ENCODE measurements at places on chromosomes 12 and 14.

GRCh38 chr14:100528962-100529560, 58.2 kb downstream of the BEGAIN start:
- DNase-seq = no peak

- peak; percentile 21 for DNase-seq
Observed at GRCh38 chr12:110742096-110742717, 484 bp downstream of the PPP1CC start.

DNA sequence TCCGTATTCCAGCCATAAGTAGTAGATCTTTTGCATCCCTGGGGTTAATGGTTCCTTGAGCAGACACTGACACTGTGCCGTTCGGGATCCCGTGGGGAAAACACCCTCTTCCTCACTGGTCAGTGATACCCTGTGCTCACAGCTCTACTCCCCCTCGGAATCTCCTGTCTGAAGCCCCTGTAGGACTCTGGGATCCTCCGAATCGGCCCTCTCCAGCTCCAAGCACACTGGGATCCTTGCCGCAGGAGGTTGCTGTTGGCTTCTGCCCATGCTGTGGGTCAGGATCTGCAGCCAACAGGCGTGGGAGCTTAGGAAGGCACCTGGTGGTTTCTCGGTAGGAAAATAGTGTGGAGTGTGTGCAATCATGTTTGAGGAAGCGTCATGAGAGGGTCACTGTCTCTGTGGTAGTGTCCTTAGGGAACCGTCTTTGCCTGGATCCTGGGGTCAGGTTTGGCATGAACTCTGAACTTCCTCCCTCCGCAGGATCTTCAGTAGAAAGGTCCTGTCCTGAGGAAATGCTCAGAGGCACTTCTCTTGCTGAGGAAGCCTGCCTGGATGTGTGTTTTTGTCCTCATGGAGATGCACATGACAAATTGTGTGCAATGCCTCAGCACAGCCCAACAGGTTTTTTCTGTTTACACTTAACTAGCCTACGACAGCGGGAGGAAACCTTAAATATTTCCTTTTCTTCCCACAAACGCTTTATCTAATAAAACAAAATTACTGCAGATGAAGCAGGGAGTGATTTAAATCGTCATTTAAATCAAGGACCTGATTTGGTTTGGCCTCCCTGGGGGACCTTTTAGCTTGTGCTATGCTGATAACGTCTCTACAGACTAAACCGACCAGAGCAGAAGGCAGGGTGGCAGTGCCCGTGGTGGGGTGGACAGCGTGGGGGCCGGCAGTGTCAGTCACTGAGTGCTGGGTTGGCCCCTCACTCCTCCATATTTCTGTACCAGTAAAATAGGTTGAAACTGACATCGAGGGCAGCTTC, 18.7 kb downstream of the FBXL14 start:
- no peak for DNase-seq

DNA sequence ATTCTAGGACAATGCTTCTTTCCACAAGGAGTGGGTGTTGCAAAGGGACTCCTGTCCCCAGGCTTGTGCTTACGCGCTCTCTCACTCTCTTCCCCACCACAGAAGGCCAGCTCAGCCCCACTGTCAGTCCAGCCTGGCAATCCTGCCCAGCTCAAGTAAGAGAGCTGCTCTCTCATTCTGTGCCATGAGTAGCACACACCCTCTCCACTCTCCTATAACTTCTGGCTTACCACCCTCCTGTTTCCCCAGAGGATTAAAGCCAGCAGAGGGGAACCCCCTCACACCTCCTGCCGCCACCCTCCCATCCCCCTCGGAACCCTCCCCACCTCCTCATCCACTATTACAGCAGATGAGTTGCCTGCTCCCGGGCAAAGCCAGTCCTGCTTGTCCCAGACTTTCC, 17.1 kb downstream of the NCKAP5L start:
- no peak for DNase-seq

- DNase-seq = no peak
Observed at GRCh38 chr14:35378425-35379233, 25.9 kb downstream of the NFKBIA start.

DNA sequence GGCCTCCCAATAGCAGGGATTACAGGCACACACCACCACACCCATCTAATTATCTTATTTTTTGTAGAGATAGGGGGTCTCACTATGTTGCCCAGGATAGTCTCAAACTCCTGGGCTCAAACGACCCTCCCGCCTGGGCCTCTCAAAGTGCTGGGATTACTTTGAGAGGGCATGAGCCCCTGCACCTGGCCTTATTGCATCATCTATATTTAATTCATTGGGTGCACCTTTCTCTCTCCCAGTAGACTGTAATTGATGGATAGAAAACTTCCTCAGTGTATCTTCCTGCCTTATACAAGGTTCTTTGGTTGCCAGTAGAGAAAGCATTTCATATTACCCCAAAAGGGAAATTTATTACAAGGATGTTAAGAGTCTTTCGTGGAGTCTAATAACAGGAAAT, 8.9 kb upstream of the MORN3 start:
- DNase-seq = no peak

DNA sequence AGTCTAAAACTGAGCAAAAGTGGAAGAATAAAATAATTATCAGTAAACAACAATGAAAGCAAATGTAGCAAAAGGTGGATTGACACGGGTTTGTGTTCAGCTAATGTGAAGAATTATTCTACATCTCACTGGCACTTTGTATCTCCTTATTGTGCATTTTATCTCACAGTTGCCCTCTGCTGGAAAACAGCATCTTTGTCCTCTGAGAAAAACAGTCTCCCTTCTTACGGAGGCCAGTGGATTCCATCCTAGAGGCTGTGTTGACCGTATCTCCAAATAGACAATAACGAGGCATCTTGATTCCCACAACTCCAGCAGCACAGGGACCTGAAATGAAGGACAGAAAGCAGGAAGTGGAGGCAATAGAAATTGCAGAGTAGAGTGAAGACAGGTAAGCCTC, 51.3 kb upstream of the PLBD1 start:
- peak; percentile 14 for DNase-seq

DNA sequence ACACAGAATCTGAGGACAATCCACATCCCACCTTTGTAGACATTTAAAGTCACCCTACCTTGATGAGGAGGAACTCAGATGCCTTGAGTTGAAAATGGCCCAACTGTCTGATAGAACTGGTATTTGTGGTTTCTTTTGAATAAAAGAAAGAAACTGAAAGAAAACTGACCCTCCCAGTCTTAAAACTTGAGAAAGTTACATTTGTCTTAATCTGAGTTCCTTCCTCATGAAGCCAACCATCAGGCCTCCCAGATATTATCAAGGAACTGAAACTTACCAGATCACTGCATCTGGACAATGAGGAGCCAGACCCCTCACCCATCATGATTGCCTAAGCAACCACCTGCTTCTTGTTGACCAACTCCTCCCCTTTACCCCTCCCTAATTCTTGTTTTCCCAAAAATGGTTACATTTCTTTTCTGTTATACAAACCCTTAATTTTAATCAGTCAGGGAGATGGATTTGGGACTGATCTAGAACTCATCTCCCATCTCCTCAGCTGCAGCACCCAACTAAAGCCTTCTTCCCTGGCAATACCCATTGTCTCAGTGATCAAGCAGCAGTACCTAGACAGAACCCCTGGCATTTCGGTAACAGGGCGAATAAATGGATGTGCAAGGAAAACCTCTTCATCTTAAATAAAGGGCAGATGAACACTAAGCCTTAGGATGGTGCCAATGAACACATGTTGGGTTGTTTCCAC, 72.0 kb upstream of the RESF1 start:
- DNase-seq = no peak

- DNase-seq = no peak
Observed at GRCh38 chr12:12823811-12824210, 10.7 kb downstream of the DDX47 start.

- DNase-seq = no peak
Observed at GRCh38 chr14:95360828-95361227, 41.1 kb upstream of the CLMN start.

DNA sequence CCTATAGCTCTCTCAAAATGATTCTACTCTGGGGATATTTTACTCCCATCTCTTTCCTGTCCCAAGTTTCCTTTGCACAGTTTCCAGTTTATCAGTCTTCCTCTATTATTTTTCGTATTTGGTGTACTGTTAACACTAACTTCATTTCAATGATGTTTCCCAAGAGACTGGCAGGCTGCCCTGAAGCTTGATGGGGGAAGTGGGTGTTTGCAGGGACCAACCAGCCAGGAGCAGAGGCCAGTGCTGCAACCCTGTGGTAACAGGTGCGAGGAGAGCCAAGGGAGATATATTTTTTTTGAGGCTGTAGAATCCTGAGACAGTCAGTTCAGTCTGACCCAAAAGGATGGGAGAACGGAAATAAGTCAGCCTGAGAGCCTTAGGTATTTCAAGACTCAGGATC, 11.8 kb upstream of the CEBPE start:
- no peak for DNase-seq

GRCh38 chr12:94621662-94622359, 28.5 kb downstream of the TMCC3 start:
- DNase-seq = no peak

GRCh38 chr12:90896164-90896563, 58.8 kb downstream of the CCER1 start:
- no peak for DNase-seq

DNA sequence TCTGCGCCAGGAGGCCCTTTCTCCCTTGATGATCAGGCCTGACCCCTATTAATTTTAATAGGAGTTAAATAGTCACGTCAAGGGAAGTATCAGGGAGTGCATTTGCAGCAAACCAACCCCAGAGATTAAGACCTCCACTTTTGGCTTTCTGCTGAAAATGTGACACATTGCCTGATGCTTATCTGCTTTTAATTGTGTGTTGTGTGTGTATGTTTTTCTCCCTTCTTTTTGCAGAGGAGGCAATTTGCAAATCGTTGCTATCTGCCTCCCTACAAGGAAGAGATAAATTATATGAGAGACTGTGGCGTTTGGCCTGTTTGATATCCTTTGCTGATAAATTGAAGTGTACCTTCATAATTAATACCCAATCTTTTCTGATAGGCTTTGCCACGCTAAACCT, 822.9 kb downstream of the VRK1 start:
- no peak for DNase-seq

DNA sequence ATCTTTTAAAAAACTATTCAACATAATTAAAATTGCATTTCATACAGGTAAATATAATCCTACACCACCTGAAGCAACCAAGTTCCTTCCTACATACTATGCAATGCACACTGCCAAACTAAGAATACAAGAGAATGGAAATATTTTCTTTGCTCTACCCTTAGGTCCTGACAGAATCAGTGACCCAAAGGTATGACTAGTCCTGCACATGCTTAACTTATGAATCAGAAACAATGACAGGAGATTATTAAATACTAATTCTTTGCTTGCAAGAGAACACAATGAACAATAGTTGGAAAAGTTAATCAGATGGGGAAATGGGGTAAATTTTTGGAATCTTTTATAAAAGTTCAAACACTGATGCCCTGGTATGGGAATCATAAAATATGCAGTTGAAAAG, 220.1 kb downstream of the SOX5 start:
- DNase-seq = no peak

DNA sequence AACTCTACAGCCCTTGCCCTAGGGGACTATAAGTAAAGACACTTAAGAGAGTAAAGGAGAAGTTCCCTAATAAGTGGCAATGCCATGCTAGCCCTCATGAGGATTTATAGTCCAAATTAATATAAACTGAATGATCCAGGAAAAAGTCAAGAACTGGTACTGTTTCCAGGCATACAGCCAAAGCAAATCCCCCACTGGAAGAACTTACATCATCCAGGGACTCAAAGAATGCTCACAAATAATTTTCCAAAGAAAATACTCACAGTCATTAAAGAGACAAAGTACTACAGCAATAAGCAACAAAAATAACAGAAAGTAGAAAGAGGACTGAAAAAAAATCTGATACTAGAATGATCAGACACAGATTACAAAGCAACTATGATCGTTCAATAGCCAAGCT, 79.7 kb upstream of the RAP1B start:
- DNase-seq = no peak

GRCh38 chr14:95292660-95293425, 26.9 kb downstream of the CLMN start:
- no peak for DNase-seq

DNA sequence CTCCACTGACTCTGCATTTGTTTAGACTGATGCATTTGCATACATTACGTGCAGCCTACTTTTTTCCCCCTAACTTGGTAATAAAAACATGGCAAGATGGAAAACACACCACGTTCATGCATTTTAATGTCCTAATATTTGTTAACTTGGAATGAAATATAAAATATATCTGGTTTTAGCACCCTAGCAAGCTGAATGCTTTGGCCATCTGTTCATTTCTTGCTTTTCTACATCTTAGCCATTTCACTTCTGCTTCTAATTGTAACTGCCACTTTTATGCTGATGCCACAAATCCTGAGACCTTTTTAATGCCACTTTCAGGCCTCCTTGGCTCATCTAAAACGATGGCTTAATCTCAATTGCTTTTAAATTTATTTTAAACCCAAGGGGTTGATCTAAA, 177.7 kb upstream of the RASSF8 start:
- DNase-seq = no peak

GRCh38 chr12:111773801-111774551, 7.2 kb downstream of the ALDH2 start:
- no peak for DNase-seq

DNA sequence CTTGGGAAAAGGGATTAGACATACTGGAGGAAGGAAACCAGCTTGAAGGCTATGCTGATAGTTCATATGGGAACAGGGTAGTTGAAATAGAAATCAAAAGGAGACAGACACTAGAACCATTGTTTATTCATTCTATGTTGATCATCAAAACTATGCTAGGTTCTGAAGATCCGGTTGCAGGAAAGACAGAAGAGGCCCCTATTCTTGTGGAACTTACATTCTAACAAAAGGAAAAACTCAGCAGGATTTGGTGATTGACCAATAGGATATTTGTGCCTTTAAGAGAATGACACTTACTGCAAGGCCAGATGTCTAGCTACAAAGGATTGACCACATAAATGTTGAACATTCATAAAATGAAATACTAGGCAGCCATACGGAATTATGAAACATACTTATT, 179.2 kb downstream of the AKAP6 start:
- DNase-seq = no peak

DNA sequence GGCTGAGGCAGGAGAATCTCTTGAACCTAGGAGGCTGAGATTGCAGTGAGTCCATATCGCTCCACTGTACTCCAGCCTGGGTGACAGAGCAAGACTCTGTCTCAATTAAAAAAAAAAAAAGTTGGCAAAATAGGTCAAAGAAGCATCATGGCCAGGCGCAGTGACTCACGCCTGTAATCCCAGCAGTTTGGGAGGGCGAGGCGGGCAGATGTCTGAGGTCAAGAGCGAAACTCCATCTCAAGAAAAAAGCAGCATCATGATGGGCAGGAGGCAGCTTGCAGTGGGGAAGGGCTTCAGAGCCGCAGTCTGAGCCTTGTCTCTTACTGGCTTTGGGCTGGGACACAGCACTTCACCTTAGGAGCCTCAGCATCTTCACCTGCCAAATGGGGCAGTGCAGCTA, 21.4 kb downstream of the TEAD4 start:
- no peak for DNase-seq
